ENCODE measurements at places on chromosomes 12 and 14.

- no peak for DNase-seq
These were observed 129.6 kb downstream of the PAPOLA start for GRCh38 chr14:96631621-96632362.

DNA sequence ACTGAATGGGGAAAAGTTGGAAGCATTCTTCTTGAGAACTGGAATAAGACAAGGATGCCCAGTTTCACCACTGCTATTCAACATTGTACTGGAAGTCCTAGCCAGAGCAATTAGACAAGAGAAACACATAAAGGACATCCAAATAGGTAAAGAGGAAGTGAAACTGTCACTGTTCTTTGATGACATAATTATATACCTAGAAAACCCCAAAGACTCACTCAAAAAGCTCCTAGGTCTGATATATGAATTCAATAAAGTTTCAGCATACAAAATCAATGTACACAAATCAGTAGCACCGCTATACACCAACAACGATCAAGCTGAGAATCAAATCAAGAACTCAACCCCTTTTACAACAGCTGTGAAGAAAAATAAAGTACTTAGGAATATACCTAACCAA lies 157.3 kb upstream of the DDHD1 start:
- no peak for DNase-seq

DNA sequence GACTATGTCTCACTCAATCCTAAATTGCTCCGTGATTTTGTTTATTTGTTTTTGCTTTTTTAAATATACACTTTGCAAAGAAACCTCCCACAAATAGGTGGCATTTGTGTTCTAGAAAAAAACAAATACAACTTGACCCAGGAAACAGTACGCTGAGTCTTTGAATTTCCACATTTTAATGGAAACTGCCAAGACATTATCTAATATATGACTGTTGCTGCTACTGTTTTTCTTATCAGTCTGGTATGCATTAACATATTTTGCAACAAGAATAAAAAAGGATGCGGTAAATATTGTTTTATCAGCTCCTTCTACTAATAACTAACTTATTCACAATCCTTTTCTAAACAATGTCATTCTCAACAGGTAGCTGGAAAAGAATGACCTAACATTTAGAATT lies 187.4 kb downstream of the LRIG3 start:
- no peak for DNase-seq

GRCh38 chr12:88388566-88389540 lies 191.4 kb downstream of the KITLG start:
- no peak for DNase-seq

DNA sequence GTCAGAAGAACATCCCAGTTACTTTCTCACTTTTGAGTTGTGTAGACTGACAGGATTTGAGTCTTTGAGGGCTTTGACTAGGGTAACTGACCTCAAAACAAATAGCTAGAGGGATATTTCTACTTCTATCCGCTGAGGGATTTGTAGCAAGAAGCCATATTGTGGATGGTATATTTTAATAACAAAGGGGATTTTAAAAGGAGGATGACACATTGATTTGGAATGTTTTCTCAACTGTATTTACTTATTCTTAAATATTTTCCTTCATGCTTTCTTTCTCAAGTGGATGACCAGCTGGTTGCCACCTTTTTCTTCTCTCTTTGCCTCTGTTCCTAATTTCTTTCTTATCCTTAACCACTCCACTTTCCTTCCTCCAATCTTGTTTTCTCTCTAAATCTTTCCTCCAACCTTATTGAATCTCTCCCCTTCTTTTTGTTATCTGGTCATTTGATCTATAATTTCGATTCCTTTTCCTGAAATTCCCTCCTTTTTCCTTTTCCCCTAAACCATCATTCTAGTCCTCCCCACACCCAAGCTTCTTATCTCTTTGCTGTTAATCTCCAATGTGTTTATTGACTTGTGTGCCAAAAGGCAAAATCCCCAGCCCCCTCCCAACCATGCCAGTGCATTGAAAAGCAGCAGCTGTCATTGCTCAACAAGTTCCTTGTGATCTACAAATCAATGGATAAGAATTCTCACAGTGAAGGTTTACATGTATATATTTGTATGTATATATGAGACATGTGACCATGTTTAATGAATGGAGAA lies 411.6 kb downstream of the RAD51B start:
- no peak for DNase-seq

GRCh38 chr12:30525171-30525570 lies 170.5 kb downstream of the IPO8 start:
- DNase-seq: no peak

DNA sequence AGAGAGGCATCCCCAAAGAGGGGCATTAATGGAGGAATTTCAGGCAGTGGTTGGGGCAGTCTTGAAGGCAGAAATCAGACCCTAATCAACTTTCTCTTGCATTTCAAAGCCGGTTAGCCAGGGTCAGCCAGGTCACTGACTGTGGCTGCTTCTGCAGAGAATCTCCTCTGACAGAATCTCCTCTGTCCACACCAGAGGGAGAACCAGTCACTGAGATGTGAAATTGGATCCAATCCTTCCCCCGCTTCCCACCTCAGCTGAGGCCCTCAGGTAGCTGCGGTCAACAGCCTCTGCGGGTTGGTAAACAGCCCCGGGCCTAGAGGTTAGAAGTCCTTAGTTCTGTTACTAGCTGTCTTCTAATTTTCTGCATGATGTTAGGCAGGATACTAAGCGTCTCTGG lies 39.8 kb upstream of the NUAK1 start:
- no peak for DNase-seq

- no peak for DNase-seq
These were observed 267.4 kb downstream of the ADAMTS20 start for GRCh38 chr12:43284486-43285158.

GRCh38 chr12:68200854-68201253 lies 24.8 kb downstream of the IL26 start:
- no peak for DNase-seq

DNA sequence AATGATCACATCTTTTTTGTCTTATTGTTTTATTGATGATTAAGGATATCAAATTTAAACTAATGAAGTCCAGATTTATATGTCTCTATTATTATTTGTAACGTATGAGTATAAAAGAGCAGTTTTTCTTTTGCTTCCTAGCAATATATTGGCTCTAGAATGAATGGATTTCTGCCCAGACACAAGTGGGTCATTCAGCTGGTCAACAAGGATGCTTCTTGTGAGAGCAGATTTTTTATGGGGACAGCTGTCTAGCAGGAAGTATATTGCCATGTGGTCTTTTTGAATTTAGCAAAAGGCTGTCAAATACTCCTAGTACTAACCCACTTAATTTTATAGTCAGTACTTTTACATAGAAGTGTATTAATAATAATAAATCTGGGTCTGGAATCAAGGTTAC lies 1071.1 kb upstream of the FLRT2 start:
- no peak for DNase-seq

DNA sequence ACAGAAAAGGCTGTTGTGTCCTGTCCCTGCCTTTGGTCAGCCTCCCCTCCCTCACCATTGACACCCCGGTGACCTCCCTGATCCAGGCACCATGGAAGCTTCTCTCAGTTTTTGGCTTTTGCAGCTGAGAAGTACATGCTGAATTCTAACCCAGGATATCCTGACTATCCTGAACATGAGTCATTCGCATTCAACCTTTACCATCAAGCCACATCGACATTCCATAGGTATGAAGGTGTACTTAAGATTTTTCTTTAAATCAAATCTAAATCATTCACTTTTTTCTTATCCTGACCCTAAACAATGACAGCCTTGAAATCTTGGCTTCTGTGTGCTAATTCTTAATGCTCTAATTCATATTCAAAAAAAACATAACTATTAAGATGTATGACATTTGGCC lies 8.7 kb upstream of the KRT78 start:
- DNase-seq: no peak

DNA sequence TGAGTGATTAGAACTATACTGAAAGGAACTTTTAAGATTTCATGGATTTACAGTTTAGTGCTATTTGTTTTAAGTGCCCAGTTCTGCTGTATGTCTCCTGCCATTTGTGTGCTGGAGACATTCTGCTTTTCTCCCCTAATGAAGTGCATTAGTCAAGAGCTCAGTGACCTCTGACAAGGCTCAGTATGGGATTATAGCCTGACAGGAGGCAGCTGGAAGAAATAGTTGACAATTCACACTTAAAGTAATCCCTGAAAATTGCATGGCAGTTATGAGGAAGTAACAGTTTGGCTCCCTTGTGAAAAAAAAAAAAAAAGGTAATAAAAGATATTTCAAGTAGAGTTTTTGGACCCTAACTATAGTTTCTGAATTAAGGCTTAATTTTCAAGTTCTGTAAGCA lies 70.3 kb downstream of the ALX1 start:
- DNase-seq: no peak

- DNase-seq: no peak
These were observed 20.5 kb downstream of the C14orf132 start for GRCh38 chr14:96059519-96060135.

DNA sequence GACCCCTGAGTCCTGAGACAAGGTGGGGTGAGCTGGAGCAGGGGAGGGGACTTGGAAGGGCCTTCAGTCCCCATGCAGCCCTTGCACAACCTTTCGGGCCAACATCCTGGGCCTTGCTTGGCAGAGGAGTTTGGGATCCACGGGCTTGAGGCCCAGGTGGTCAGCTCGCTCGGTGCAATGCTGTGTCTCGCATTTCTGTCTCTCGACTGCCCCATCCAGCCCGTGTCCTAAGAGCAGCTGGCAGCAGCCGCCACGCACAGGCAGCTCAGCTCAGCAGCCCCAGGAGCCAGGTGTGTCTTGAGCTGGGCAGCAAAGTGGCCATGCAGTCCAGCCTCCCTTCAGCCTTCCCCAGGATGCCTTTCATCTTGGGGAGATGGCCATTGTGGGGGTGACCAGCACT lies 10.8 kb downstream of the PACS2 start:
- no peak for DNase-seq

DNA sequence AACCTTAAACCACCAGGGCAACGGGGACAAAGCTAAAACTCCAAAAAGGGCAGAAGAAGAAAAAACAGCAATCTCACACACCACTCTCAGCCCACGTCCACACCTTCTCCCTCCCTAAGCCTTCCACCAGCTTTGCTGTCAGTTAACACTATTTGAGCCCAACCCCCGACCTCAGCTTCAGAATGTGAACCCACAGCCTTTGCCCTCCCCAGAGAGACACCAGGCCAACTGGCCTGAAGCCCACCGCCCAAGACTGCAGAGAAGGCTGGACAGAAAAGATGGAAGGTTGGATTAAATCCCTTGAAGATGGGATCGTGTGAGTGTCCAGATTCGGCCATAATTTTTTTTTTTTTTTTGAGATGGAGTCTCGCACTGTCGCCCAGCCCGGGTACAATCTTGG lies 22.4 kb downstream of the IRF2BPL start:
- DNase-seq: no peak

DNA sequence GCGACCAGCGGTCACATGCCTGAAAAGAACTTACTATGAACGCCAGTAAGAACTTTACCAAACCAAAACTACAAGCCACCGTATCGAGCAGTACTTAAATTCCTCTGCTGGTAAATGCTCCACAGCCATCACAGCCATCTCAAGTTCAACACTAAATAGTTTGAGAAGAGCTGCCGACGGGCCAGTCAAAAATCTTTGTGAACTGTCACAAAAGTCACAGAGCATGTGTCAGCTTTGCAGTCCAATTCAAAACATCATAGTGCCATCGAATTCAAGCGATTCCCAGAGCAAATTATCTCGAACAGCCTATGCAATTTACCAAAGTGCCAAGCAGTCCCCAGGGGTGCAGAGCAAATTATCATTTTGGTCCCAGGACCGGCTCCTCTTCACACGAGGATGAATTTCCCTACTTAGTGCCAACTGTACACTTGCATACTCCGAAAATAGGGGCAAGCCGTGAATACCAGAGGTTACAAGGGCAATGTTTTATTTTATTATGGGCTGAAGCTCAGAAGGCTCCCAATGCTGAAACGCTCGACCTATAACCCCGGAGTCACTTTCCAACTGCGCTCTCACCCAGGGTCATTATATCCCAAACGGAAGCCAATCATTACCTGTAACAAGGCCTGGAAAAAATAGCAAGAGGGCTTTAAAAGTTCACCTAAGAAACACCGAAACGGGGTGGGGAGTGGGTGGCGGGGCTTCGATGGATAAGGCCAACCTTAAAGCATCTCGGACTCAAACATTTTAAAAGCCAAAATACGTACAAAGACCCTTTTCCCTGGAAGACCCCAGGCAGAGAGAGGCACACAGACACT lies 1.1 kb downstream of the LRP6 start:
- DNase-seq: no peak

GRCh38 chr12:93624595-93625294 lies 52.3 kb downstream of the SOCS2 start:
- DNase-seq: no peak

GRCh38 chr12:55001198-55001868 lies 16.8 kb upstream of the TESPA1 start:
- no peak for DNase-seq

GRCh38 chr14:102089621-102090343 lies 2.9 kb upstream of the HSP90AA1 start:
- DNase-seq: no peak

GRCh38 chr14:22184157-22184829 lies 404.7 kb downstream of the DAD1 start:
- no peak for DNase-seq

DNA sequence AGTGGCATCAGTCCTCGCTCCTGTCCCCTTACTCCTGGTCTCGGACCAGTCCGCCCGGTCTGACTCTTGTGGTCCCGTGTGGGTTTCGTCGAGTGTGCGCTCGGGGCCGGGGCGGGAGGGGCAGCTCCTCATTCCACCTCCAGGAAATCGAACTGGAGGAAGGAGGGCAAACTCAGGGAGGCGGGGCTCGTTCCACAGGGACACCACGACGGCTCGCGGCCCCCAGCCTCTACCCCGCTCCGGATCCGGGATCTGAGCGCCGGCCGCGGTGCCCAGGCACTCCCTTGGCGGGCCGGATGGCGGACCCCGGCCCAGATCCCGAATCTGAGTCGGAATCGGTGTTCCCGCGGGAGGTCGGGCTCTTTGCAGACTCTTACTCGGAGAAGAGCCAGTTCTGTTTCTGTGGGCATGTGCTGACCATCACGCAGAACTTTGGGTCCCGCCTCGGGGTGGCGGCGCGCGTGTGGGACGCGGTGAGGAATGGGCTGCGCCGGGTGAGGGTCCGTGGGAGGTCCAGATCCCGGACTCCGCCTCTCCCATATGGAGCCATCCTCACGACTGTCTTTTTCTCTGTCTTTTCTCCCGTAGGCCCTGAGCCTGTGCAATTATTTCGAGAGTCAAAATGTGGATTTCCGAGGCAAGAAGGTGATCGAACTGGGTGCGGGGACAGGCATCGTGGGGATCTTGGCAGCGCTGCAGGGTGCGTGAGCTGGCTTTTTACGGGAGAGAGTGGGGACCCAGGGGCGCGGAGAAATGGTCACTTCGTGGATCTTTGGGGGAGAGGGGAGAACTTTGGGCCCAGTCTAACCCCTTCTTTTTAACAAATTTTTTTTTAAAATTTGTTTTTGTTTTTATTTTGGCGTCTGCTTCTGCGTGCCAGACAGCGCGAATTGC lies at the start of gene EEF1AKMT3:
TSS of gene EEF1AKMT3 (plus strand) at position 186 of the 894 bp plus-strand sequence. CDS start at position 297, 111 bp downstream.
- peak; percentile 68 for DNase-seq

GRCh38 chr12:30877105-30877875 lies 49.3 kb upstream of the TSPAN11 start:
- DNase-seq: no peak

Data from stimulated activated effector memory CD8-positive, alpha-beta T cell treated with anti-CD3 and anti-CD28 coated beads, Interleukin-12 subunit alpha, Interleukin-12 subunit beta, amount 100 ng/mL, for 72 hours (primary cell).